ENCODE measurements at places on chromosomes 16 and 17. TPM values are rescaled to one million over a fixed set of nuclear protein-coding genes. Genes with fewer than 3 reads are reported as not detected.
A peak's percentile ranks its signal among the peaks of the same experiment; 100 is the strongest.

Gene CLDN7
- total RNA-seq, result 197 TPM

Gene TMEM114
- total RNA-seq, result not detected

GRCh38 chr16:67246081-67246755 is 1.1 kb downstream of the FHOD1 start:
- peak; percentile 93 for DNase-seq

- DNase-seq, result no peak
Observed at GRCh38 chr17:81028506-81028858, 6.5 kb upstream of the BAIAP2 start.

GRCh38 chr17:65542610-65543009 is 18.8 kb downstream of the AXIN2 start:
- DNase-seq, result no peak

DNA sequence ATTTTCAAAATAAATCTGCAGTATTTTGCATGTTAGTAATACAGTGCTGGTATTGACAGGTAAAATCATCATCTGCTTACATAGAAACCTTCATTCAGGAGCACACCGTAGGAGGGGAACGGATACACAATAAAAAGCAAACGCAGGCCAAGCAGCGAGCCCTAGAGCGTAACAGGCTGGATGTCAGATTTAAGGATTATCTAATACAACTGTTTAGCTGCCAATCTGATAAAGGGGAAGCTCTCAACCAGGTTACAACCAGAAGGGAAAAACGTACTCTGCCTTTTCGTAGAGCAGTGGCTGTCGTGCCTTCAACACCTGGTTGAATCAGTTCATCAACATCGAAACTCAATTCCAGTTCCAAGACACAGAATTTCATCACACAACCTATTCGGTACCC is 16.4 kb upstream of the CUEDC1 start:
- DNase-seq, result no peak

DNA sequence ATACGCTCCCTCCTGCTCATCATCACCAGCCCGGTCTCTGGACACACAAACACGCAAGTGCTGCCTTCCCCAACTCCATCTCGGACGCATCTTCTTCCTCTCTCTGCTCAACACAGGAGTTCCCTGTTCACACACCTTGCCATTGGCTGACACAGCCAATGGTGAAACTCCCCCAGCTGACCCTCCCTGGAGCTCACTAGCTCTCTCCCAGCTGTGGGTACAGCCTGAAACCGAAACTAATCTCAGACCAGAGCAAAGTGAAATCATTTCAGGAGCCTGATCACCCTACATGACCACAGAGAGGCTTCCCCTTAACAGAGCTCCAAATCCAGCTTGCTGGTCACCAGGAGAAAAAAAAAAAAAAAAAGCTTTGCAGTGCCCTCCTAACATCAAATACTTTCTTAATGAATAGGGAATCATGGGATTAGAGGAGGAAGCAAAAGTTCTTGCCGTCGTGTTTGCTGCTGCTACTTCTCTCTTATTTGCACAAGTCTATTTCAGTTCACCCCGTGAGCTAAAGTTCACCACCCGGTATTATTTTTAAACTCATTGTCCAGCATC is 8.3 kb downstream of the CUEDC1 start:
- no peak for DNase-seq

Measured in left lung (tissue), 14 donors.